Keratinocyte (primary cell): ENCODE measurements at places on chromosomes 1 and 21.

- peak; percentile 5 for DNase-seq
Observed at GRCh38 chr1:226403201-226404034, 4.5 kb downstream of the PARP1 start.

GRCh38 chr1:36506276-36506920, 23.7 kb upstream of the CSF3R start:
- no peak for DNase-seq

DNA sequence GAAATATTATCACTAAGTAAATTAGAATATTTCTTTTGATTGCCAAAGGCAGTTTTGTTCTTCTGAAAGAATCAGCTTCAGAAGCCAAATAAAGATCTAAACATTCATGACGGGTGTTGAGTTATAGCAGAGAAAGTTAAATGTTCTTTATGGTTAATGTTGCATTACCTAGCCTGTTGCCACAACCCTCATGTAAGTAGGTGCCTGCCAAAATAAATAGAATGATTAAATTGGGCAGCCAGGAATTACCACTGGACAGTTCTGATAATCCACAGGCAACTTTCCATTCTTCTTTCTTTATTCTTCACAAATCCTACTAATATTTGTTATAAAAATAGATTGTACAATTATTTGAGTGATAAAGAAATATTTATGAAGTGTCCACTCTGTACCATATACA, 217.9 kb upstream of the NRIP1 start:
- no peak for DNase-seq

- DNase-seq, result no peak
Observed at GRCh38 chr1:96722958-96723357, 1.4 kb downstream of the PTBP2 start.

DNA sequence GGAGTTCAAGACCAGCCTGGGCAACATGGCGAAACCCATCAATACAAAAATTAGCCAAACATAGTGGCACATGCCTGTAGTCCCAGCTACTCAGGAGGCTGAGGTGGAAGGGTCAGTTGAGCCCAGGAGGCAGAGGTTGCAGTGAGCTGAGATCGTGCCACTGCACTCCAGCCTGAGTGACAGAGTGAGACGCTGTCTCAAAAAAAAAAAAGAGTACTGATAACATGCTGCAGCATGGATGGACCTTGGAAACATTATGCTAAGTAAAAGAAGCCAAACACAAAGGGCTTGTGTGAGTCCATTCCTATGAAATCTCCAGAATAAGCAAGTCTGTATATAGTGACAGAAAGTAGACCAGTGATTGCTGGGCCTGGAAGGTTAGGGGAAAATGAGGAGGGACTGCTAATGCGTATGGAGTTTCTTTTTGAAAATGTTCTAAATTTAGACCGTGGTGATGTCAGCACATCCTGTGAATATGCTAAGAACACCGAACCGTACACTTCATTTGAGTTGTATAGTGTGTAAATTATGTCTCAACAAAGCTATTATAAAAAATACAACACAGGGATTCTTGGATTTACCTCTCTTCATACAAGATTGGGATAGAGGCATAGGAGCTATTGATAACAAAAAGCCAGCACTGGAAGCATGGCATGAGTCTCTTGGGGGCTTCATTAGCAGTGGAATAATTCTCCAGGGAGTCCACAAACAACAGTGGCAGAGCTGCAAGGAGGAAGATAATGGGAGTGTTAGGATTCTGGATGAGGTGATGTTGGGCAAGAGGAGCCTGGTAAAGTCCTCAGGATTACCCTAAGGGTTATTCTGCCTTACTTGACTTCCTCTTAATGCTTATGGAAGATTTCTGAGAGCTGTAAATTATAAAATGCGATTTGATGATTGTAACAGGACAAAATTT, 73.5 kb downstream of the TTC3 start:
- no peak for DNase-seq

DNA sequence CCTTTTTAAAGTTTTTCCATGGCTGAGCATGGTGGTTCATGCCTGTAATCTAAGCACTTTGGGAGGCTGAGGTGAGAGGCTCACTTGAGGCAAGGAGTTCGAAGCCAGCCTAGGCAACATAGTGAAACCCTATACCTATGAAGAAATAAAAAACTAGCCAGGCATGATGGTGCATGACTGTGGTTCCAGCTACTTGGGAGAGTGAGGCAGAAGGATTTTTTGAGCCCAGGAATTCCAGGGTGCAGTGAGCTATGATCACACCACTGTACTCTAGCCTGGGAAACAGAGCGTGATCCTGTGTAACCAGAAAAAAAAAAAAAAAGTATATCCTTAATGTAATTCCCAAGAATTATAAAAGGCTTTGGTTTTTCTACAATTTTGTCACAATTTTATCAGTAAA, 17.4 kb downstream of the DEPDC1 start:
- no peak for DNase-seq
